ENCODE measurements at places on chromosomes 13 and 19.

GRCh38 chr13:99012539-99012938 is 34.7 kb upstream of the DOCK9 start:
- no peak for ATAC-seq

GRCh38 chr13:21012841-21013681 is 48.3 kb downstream of the LATS2 start:
- ATAC-seq: no peak

- no peak for ATAC-seq
Measured at GRCh38 chr13:41136396-41137031, 3.9 kb upstream of the KBTBD6 start.

GRCh38 chr13:113864273-113864890 is 506 bp upstream of the GAS6 start:
- ATAC-seq: no peak

- ATAC-seq: no peak
Measured at GRCh38 chr13:100440751-100441425, 147.7 kb downstream of the GGACT start.

- peak; percentile 1 for ATAC-seq
Measured at GRCh38 chr19:2097203-2097885, 629 bp downstream of the IZUMO4 start.

DNA sequence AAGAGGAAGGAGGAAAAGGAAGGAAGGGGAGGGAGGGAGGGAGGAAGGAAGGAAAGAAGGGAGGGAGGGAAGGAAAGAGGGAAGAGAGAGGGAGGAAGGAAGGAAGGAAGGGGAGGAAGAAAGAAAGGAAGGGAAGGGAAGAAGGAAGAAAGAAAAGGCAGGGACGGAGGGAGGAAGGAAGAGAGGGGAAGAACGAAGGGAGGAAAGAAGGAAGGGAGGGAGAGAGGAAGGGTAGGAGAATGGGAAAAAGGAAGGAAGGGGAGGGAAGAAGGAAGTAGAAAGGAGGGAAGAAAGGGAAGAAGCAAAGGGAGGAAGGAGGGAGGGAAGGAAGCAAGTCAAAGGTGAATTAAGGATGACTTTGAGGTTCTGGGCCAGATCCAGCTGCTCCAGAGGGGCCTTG is 3.0 kb downstream of the ACSBG2 start:
- ATAC-seq: no peak

GRCh38 chr13:96700657-96701056 is 293.6 kb downstream of the OXGR1 start:
- no peak for ATAC-seq

GRCh38 chr19:28971049-28971448 is 241.9 kb downstream of the UQCRFS1 start:
- no peak for ATAC-seq

DNA sequence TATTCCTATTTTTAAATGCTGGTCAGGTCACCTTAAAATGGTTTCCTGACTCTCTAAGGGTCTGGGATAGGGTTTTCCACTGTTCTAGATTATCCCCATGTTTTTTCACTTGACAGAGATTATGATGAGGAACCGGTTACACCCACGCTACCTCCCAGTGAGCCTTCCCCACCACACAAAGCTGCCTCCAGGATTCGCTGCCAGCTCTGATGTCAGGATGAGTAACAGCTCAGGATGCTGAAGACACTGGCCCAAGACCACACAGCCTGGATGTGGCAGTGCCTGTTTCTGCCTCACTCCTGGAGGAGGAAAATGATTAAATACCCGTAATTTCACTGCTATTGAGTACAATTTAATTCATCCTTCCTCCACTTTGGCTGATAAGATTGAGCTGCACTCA is 22.9 kb downstream of the ZNF114 start:
- no peak for ATAC-seq

- ATAC-seq: no peak
Measured at GRCh38 chr13:32880636-32881035, 135.6 kb upstream of the KL start.

DNA sequence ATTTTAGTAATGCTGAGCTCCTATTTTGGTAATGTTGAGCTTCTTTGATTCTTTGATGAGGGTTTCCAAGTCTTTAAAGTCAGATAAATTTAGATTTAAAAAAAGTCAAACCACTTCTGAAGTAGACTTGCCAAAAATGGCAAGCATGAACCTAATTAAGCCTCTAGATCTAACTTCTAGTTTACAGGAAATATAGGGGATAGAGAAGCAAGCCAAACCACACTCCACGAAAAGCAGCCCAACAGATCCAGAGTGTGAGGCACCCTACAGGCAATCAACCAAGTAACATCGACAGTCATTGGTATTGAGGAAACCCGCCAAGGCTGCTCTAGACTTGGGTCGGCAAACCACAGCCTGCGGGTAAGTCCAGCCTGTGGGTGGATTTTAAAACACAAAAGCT is 3.7 kb downstream of the GGACT start:
- ATAC-seq: no peak

- peak; percentile 11 for ATAC-seq
Measured at GRCh38 chr19:42420055-42420544, 7.1 kb downstream of the LIPE start.

GRCh38 chr13:19940106-19940505 is 18.4 kb upstream of the ZMYM2 start:
- no peak for ATAC-seq

DNA sequence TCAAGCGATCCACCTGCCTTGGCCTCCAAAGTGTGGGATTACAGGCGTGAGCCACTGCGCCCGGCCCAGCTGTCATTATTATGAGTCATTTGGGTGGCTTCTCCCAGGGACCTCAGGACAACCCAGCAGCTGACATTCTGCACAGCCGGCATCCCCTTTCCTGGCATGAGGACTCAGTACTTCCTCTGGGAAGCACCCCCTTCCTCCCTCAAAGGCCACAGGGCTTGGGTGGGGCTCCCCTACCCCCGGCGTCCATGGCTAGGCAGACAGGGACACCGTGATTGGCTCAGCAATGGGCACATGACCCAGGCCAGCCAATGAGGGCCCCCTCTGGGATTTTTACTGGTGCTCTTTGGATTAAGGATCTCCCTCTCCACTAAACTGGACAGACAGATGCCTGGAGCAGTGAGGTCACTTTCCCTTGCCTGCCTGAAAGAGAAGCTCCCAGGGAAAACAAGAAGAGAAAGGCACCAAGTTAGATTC is 6.0 kb downstream of the KANK2 start:
- ATAC-seq: no peak

GRCh38 chr19:44840811-44841210 is 5.3 kb upstream of the NECTIN2 start:
- ATAC-seq: no peak

- peak; percentile 36 for ATAC-seq
Measured at GRCh38 chr13:86840250-86841191, 830.6 kb upstream of the SLITRK5 start.

GRCh38 chr19:49975051-49975450 is 14.1 kb upstream of the SIGLEC11 start:
- ATAC-seq: no peak

DNA sequence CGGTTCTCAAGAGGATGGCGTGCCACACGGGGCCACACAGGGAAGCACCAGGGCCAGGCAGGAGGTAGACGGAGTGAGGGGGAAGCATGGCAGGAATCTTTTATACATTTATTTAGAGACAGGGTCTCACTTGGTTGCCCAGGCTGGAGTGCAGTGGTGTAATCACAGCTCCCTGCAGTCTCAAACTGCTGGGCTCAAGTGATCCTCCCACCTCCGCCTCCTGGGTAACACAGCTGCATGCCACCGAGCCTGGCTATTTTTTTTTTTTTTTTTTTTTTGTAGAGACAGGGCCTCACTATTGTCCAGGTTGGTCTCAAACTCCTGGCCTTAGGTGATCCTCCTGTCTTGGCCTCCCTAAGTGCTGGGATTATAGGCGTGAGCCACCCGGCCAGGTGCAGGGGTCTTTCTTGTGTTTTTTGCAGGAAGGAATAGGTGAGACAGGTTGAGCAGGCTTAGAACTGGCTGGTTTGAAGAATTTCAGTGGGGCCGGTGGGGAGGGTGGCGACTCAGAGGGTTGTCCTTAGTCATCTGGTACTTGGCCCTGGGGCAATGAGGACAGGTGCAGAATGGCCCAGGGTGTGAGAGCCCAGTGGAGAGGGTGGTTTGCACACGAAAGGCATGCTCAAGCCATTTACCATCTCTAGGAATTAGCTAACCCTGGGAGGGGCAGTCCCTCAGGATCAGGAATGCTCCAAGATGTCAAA is 7.6 kb downstream of the SSC5D start:
- ATAC-seq: no peak

GRCh38 chr13:40787062-40787461 is 2.3 kb upstream of the SLC25A15 start:
- ATAC-seq: no peak

DNA sequence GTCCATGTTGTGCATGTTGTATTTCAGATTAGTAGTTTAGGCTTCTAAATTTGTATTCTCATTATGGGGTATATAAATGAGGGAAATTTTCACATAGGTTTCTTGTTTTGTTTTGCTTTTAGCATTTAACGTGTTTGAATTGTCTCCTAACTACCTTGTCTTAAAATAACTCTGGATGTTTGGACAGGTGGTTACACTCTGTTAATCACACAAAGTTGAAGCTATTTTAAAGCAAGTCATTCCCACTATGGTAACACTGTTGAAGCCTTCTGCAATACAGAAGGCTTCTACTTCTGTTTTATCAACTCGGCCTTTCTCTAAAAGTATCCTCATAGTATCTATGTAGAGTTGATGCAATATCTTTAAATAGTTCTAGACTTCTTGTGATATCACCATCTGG is 245.3 kb upstream of the HTR2A start:
- ATAC-seq: no peak

- no peak for ATAC-seq
Measured at GRCh38 chr19:7930765-7931164, 4.8 kb upstream of the CTXN1 start.

DNA sequence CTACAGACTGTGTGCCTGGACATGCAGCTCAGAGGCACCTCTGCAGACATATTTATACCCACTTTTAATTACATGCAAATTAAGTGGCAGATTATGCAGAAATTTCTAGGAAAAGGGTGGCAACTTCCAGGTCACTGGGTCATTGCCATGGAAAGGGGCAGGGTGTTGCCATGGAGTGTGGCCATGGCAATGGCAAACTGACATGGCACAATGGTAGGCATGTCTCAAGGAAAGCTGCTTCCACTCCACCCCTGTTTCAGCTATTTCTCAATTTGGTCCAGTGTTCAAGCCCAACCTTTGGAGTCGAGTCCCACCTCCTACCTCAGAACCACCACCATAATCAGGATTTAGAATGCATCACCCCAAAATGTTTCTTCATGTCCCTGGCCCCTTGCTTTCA is 170.7 kb upstream of the TSHZ3 start:
- ATAC-seq: no peak

GRCh38 chr13:97321101-97321500 is 99.0 kb downstream of the MBNL2 start:
- no peak for ATAC-seq

GRCh38 chr19:11848594-11849469 is at the start of gene ZNF439:
TSS of gene ZNF439 (plus strand) at chr19:11848726. CDS start at chr19:11848868, 142 bp downstream.
- ATAC-seq: peak; percentile 100

GRCh38 chr13:28761586-28761985 is 42.8 kb upstream of the SLC46A3 start:
- no peak for ATAC-seq

Measured in stimulated activated memory B cell treated with anti-CD40 and anti-IgM and Interleukin-4, amounts not matched to agents 10 μg/mL and 1 μg/mL and 100 μg/mL, for 72 hours (primary cell).